ENCODE measurements at places on chromosomes 7 and 10.

DNA sequence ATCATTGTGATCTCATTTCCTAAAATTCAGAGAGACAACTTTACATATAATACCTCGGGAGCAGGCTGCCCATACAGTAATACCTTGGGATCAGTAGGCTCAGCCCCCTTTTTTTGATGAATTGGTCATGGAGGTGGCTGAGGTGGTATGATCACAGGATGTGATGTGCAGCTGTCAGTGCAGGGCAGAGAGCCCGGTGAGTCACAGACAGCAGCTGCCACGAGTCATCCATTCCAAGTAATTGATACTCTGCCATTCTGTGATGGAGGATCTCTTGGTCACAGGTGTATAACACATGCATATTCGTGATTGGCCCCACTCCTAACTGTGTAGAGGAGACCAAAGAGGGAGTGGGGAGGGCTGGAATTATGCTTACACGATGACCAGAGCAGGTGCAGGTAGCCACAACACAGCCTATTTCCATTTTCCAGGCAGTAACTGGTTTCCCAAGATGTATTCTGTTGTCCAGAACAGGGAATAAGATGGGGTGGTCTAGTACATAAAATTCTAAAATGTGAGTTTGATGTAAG is 14.1 kb downstream of the NRCAM start:
- DNase-seq: no peak

- no peak for DNase-seq
Measured at GRCh38 chr7:128259131-128260061, 18.3 kb downstream of the LEP start.

GRCh38 chr10:92124020-92124419 is 166.9 kb downstream of the CPEB3 start:
- no peak for DNase-seq

DNA sequence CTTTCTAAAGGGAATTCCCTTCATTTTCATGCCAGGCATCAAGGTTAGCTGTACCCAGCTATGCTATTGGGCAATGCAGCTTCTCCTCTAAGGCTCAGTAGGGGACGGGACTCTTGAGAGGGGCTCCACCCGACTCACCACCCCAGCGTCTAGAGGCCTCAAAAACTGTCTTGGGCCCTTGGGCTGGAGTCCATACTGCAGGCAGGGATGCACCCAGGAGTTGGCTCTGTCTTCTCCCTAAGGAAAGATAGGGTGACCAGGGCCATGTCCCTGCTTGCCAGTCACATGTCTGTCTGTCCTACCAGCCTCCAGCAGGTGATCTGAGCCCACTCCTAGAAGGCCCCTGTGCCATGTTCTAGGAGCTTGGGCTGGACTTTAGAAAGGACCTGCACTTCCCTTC is 1.2 kb downstream of the OPN4 start:
- no peak for DNase-seq

GRCh38 chr10:6171881-6172695 is 30.6 kb upstream of the PFKFB3 start:
- DNase-seq: no peak

GRCh38 chr10:5976512-5977470 is 552 bp downstream of the IL15RA start:
- peak; percentile 14 for DNase-seq

DNA sequence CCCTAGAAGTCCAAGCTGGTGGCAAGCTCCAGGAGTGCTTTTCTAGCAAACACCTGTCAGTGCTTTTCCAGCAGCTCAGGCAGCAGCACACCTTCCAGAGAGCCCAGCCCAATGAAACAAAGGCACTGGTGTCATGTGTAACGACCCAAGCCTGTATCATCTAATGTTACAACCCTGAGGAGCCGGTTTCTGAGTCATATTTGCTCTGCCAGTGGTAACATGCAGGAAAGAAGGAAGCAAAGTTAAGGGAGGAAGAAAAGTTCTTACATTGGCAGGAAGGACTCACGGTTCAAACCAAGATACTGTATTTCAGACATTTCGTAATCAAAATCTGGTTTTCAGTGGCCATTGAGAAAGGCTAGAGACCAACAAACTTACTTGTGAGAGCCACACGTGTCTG is at the start of gene ANKRD22:
Gene ANKRD22 (minus strand): TSS at position 139 of the 400 bp plus-strand sequence. CDS start 237 bp downstream, outside the sequence.
- DNase-seq: no peak

DNA sequence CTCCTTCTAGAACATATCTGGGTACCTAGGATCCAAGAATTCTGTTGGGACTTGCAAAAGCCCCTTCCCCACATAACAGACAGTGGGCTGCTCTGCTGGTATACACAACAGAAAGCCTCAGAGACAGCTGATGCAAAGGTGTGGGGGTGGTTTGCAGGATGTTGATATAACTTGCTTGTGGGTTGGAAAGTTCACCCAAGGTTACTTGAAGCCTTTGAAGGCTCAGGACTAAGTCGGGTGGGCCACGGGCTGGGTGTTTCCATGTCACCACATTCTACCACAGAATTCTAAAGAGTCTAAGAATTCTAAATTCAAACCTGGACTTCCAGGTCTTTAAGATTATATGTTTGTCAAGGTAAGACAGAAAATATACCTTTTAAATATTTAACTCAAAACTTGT is 7.4 kb upstream of the NRCAM start:
- DNase-seq: no peak

DNA sequence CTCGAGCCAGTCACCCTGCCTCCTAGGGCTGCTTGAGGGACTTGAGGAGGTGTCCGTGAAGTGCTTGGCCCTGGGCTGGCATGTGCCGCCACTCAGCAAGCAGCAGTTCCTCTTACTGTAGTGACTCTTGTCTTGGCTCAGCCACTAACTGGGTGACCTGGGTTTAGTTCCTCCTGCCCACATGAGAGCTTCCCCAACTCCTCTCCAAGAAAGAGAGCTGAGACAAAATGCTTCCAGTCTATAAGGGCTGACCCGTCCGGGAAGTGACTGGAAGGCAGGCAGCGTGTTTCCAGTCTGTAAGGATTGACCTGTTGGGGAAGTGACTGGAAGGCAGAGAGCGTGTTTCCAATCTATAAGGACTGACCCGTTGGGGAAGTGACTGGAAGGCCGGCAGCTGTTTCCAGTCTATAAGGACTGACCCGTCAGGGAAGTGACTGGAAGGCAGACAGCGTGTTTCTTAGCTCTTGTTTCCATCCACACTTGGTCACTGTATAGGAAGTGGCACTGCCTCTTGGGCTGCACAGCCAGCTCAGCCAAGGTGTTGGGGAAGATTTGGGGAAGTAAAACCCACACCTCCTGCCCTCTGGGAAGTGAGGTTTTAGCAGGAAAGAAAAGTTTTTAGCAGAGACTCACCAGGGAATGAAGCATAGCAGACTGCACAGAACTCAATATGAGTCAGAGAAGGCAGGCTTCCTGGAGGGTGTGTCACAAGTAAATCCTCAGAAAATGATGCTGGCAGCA is 53.3 kb upstream of the PPIF start:
- no peak for DNase-seq

DNA sequence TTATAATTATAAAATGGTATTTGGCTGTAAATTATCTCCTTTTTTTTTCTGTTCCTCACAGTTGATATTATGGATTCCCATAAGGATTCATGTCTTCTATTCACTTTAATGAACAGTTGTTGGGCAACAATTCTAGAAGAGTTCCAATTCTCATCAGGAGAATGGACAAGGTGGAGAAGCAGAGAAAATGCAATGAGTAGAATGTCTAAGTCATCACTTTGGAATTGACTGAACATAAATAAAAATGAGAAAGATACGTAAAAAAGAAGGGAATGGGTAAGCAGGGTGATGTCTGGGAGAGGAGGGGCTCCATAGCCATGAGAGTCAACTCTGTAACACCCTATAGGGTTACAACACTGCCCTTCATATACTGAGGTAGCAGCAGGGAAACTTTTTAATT is 1.8 kb upstream of the CAV2 start:
- no peak for DNase-seq

DNA sequence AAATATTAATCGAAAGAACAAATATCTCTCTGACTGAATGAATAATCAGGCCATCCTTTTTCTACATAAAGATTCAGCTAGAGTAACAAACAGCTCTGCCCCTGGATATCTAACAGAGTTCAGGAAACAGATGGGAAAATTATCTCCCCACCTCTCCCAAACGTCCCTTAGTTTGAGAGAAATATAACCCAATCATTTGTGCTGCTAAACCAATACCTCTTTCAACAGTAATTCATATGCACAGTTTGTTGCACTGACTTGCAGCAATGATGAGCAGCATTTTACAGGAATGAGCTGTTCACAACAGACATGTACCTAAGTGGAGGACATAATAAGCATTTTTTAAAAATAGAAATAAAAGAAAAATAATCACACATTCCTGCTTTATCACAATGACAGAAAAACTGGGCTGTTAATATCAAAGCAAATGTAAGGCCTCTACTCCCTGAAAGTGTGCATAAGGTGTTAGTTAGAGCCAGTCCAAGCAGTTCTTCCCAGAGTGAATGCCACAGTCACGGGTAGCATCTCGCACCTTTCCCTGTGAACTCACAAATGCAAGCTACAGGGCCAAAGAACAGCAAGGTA is 2.3 kb downstream of the CREB3L2 start:
- DNase-seq: no peak

GRCh38 chr7:70997261-70997660 is 134.7 kb upstream of the GALNT17 start:
- no peak for DNase-seq

DNA sequence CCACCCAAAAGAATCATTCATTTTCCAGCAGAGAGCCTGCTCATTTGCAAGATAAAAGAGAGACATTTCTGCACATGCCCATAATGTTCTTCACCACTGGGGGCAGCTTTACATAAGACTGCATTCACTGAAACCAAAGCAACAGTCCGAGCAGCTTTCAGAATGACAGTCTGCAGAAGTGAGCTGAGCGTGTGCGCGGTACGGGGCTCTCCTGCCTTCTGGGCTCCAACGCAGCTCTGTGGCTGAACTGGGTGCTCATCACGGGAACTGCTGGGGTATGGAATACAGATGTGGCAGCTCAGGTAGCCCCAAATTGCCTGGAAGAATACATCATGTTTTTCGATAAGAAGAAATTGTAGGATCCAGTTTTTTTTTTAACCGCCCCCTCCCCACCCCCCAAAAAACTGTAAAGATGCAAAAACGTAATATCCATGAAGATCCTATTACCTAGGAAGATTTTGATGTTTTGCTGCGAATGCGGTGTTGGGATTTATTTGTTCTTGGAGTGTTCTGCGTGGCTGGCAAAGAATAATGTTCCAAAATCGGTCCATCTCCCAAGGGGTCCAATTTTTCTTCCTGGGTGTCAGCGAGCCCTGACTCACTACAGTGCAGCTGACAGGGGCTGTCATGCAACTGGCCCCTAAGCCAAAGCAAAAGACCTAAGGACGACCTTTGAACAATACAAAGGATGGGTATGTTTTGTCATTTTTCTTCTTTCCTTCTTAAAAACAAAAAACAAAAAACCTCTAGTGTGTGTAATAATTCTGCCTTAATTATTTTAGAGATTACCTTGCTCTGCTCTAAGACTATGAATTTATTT is at the start of gene LRRTM3:
Gene LRRTM3 (plus strand): TSS at position 141 of the 820 bp plus-strand sequence.
- DNase-seq: no peak

GRCh38 chr7:6623589-6624245 is 8.3 kb downstream of the ZNF853 start:
- no peak for DNase-seq

GRCh38 chr7:128378637-128379036 is 17.1 kb upstream of the PRRT4 start:
- no peak for DNase-seq

DNA sequence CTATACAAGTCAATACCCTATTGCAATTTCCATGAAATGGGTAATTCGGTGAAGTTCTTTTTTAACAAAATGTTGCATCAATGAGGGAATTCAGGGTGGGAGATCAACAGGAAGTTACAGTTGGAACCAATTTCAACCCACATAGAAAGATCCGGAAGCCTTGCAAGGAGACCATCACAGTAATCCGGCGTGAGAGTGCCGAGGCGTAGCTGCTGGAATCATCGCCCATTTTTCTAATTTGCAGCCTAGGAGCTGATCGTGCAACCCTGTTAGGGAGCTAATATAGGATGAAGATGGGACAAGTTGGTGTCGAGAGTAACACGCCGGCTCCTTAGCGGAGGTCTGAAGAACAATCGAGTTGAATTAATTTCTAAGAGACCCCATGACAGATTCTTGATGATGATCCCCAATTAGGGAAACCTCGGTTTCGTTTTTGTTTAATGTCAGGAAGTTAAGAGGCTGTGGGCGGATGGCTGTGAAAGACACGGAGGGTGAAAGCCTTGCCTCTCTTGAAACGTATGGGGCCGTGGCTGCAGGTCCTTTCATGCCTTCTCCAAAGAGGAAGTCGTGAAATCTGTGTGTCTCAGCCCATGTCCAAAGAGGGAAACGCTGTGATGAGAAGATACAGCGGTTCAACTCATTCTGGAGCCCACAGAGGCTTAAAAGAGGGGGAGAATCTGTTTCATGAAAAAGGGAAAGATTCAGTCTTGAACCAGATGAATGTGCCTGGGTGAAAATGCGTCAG is 51.2 kb upstream of the CARD11 start:
- no peak for DNase-seq

DNA sequence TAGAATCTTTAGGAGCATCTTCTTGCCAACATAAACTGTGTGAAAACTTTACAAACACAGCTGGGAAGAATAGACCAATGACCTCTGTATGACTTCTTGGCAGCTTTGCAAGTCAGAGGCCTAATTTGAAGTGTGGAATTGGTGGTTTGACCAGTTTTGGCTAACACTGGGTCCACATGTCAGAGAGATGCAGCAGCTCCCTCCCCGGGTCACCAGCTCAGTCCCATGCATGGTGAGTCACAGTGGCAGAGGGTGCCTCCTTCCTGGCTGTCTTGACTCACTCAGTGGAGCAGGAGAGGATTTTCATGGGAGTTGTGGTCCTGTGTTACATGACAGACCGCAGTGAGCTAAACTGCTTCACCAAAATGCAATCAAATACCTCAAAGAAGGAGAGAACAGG is 8.2 kb upstream of the STARD3NL start:
- DNase-seq: no peak

- no peak for DNase-seq
Measured at GRCh38 chr7:112010109-112010508, 196.1 kb downstream of the DOCK4 start.

GRCh38 chr10:106652279-106652678 is 512.2 kb downstream of the SORCS1 start:
- no peak for DNase-seq

DNA sequence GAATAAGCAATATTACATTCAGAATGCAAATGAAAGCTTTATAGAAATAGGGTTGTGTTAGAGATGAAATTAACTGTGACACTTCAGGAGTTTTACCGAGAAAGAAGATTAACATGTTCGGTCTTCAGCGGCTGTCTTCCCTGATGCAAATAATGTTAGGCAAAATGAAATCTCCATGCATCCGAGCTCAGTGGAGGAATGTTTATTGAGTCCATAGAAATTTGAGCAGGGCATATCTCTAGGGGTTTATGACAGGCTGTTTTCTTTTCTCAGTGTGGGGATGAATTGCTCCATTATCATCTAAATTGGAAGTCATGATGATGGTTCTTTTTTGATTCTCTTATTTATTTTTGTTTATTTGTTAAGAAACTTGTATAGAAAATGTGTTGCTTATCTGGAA is 31.7 kb downstream of the DYNC1I1 start:
- no peak for DNase-seq

GRCh38 chr10:33233635-33234034 is 100.8 kb downstream of the NRP1 start:
- no peak for DNase-seq

Data from activated CD8-positive, alpha-beta memory T cell treated with anti-CD3 and anti-CD28 coated beads for 4 hours (primary cell).